ENCODE measurements at places on chromosomes 6 and 20.

GRCh38 chr6:149909701-149910470 lies 12.0 kb upstream of the RAET1E start:
- DNase-seq: no peak

GRCh38 chr20:50735813-50736212 lies 4.4 kb downstream of the PARD6B start:
- no peak for DNase-seq

GRCh38 chr6:153024709-153025017 lies 22.2 kb upstream of the MTRF1L start:
- DNase-seq: no peak

- DNase-seq: peak; percentile 11
Observed at GRCh38 chr6:14000901-14001300, 76.1 kb downstream of the RNF182 start.

DNA sequence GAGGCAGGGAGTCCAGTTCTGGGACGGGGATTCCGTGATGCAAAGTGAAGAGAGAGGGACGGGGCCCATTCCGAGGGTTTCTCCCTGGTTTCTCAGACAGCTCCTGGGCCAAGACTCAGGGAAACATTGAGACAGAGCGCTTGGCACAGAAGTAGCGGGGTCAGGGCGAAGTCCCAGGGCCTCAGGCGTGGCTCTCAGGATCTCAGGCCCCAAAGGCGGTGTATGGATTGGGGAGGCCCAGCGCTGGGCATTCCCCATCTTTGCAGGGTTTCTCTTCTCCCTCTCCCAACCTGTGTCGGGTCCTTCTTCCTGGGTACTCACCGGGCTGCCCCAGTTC lies 35.9 kb upstream of the HLA-G start:
- DNase-seq: no peak

DNA sequence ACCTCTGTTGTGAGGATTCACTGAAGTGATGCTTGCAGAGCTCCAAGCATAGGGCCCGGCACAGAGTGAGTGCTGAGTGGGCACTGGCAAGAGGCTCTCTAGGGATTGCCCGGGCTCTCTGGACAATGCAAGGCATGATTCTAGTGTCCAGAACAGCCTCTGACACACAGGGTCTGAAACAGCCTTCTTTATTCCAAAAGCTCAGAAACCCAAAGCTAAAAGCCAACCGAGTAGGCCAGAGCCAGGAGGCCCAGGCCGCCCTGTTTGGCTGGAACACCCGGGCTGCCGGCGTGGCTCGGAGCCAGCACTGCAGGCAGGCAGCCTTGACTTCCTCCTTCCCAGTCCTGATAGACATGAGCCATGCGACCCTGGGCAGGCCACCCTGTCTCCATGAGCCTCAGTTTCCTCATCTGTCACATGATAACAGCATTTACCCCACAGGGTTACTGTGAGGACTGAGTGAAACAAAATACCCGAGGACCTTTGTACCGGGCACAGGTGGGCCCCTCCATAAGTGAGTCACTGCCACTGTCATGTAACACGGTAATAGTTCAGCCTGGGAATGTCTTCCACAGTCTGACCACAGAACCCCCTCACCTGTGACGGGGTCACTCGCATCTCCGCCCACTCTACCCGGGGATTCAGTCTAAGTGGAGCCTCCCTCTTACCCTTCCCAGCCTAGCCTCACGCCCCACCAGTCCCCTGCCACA lies 51.5 kb downstream of the PTPRT start:
- no peak for DNase-seq

- peak; percentile 11 for DNase-seq
Observed at GRCh38 chr6:63882208-63882607, 246.6 kb downstream of the PHF3 start.

DNA sequence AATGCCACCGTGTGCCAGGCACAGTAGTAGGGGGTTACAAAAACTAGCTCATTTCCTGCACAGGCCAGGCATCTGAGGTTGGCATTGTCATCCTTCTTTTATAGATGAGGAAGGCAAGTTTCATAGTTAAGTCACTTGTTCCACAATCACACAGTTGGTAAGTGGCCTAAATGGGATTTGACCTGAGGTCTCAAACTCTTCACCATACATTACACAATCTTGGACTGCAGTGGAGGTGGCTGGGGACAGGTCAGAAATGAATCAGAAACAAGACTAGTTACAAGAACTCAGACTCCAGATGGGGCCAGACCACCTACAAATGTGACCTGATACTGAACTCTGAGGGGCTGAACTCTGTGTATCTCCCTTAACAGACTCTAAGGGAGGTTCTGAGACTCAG lies 49.4 kb downstream of the TRMT6 start:
- no peak for DNase-seq

- no peak for DNase-seq
Observed at GRCh38 chr6:98831959-98832283, 2.5 kb upstream of the POU3F2 start.

DNA sequence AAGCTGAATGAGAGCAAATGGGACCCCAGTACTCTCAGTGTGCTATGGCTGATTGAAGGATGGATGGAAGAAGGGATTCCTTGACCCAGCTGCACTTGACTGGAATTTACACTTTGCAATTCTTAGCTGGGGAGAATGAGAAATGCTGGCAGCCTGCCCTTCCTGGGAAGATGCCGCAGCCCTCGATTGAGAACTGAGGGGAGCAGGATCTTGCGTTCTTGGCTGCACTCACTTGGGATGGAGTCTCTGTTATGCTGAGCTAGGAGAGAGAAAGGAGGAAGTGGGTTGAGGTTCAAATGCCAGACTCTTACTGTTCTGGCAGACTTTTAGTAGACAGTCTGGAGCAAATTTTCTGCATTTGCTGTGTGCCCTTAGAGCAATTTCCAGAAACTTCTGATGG lies 221.2 kb downstream of the FNDC1 start:
- DNase-seq: no peak

DNA sequence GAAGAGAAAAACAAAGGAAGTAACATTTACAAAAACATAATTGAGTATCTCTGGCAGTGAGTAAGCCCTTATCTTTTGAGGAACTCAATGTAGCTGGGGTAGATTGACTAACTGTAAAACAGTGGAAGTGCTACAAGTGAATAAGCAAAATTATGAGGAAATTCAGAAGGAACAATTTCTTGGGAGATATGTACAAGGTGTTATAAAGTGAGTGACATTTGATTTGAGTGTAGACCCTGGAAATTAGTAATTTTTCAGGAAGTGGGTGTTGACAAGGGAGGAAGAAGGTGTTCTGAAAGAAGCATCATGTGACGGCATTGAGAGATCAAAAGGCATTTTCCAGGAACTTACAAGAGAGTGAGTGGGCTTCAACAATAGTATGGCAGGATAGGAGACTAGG lies 22.2 kb downstream of the XRN2 start:
- DNase-seq: no peak

DNA sequence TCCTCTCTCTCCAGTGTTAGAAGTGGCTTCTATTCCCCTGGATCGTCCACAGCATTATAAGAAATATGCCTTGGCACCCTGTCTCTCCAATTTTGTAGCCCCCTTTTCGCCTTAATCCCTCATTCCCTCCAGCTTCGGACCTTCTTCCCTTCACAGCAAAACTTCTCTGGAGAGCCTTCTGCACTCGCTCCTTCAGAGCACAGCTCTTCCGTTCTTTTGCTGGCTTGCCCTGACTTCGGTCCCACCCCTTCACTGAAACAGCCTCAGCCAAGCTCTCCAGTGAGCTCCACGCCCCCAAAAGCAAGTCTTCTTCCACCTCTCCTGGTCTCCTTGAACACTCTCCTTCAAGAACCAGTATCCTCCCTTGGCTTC lies 134.7 kb upstream of the RNF24 start:
- DNase-seq: no peak

GRCh38 chr20:48287021-48287494 lies 501.8 kb upstream of the SULF2 start:
- no peak for DNase-seq

DNA sequence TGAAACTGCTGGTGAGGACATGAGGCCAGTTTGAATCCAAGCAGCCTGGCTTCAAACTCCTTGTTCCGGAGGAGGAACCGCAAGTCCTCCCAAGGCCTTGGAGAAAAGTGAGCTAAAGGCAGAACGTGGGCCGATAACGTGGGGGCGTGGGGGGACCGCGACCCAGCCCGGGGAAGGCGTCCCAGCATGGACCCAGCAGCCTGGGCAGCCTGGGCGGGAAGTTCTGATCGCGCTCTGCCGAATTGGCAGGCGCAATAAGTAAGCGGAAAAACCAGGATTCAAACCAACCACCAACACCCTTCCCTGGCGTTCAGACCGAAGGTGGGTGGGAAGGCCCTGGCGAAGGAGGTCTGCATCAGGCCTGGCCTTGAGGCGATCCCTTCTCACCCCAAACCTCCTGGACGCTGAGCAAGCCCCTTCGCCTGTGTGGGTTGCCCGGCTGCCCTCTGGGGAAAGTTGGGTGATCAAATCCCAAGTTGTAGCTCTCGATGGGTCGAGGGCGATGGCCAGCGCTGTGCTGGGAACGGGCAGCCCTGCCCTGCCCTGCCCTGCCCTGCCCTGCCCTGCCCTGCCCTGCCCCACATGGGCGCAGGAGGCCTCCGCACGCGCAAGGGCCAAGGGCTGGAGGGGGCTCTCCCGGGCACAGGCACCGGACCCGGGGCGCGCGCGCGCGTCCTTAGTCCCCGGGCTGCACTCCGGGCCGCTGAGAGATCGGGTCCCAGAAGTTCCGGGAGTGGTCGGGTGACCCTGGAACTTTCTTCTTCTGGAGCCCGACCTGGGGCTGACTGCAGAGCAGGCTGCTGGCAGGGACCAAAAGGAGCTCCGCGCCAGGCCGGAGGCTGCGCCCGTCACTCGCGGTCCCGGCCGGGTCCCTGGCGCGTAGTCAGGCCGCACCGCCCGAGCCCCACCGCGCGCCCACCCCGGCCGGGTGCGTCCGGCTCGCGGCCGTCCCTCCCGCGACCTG lies 637 bp upstream of the SLC22A3 start:
- DNase-seq: no peak

DNA sequence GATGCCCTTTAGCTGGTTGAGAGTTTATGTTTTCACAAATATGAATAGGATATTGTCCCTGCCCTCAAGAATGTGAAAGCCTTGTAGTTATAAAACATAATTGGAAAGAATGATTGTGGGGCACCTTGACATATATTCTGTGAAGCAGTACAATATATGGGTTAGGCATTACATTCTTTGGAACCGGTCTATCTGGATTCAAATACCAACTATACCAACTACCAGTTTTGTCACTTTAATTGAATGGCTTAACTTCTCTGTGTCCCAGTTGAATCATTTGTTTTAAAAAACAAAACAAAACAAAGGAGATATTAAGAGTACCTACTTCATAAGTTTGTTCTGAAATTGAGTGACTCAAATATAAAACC lies 146.5 kb downstream of the TBC1D32 start:
- DNase-seq: no peak

GRCh38 chr6:217048-217659 lies 75.1 kb upstream of the DUSP22 start:
- no peak for DNase-seq

- peak; percentile 29 for DNase-seq
Observed at GRCh38 chr6:108518714-108519576, 41.8 kb upstream of the FOXO3 start.

DNA sequence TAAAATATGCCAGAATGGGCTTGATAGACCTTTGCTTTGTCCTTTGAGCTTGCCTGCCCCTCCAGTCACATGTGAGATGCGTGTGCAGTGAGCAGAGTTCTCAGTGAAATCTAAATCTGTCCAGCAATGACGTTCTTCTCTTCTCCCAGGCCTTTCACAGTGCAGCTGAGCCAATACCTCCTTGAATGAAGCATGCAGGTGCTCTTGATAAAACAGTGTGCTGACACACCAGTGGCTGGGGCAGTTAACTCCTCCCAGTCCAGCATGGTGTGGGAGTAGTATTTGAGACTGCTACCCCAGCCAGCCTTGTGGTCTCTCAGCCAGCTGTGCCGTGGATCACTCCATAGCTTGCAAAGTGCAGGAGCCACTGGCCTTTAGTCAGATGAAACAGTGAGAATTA lies 240.5 kb downstream of the FARS2 start:
- DNase-seq: no peak

DNA sequence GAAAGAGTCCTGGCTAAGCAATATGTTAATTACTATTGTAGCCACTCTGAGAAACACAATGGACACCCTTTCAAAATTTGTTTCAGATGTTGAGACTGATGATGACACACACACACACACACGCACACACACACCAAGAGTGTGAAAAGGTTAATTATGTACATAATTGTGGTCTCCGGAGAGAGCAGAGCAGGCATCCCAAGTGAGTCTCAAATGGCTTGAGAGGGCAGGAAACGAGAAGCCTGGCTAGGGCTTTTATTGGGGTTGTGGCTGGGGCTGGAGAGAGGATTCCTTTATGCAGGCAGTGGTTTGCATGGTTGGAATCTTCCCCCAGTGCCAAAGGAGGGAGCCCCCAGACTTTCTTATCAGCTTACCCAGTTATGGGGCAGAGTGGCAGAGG lies 38.2 kb upstream of the NKX2-4 start:
- DNase-seq: no peak

DNA sequence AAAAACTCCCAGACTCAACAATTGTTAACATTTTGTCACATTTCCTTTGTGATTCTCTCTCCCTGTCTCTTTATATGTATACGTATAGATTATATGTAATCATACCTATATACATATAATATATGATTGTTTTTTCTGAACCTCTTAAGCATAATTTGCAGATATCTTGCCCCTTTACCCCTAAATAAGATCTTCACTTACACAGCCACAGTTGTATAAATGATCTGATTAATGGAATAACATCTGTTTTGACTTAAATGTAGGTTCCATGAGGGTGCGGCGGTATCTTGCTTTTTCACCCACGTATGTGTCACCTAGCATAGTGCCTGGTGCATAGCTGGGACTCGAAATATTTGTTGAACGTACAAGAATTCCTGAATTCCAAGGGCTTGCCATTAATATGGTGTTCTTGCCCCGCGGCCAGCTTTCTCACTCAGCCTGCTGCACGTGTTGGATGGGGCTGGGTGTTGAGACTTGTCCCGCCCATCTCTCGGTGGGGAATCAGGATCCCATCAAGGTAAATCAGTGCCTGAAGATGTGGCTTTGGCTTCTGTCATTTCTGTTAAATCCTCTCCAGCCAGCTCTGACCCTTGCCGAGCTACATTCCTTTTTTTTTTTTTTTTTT lies 10.4 kb upstream of the MANBAL start:
- no peak for DNase-seq

- DNase-seq: no peak
Observed at GRCh38 chr6:105645958-105646357, 243.1 kb upstream of the PREP start.

DNA sequence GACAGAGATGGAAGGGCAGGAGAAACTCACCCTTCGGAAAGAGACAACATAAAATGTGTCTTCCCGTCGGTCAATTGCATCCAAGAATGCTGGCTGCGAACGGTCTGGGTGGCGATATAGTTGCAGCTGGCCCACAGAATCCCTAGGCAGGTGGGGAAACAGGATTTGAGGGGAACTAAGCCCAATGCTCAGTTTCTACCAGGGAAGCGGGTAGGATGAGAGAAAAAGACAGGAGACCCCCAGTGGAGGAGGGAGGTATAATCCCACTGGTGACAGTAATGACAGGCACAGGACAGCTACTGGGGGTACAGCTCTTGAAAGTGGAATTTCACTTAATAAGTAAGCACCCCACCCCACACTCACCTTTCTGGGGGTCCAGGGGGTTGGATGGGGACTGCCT lies 7.5 kb upstream of the TNXB start:
- DNase-seq: peak; percentile 45
